ENCODE measurements at places on chromosomes 7 and 10.
A peak's percentile ranks its signal among the peaks of the same experiment; 100 is the strongest.

GRCh38 chr10:121823993-121824463, 103.8 kb downstream of the ATE1 start:
- peak; percentile 21 for DNase-seq

DNA sequence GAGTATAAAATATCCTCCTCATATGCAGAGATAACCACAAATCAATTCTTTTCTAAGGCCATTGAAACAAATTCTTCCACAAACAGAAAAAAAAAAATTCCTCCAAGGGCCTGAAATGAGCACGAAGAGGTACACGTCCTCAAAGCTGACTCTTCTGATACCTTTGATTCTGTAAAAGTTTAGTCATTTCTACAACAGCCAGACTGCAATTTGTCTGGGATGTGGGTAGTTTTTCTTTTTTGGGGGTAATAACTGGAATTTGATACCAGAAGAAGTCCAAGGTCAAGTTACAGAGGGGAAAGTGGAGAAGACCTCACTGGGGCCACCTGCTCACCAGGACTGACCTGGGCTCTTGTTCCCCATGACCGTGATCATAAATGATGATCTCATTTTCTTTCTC, 121.8 kb downstream of the AOAH start:
- no peak for DNase-seq

- no peak for DNase-seq
These were observed 60.0 kb downstream of the PLXNA4 start for GRCh38 chr7:132516042-132516840.

DNA sequence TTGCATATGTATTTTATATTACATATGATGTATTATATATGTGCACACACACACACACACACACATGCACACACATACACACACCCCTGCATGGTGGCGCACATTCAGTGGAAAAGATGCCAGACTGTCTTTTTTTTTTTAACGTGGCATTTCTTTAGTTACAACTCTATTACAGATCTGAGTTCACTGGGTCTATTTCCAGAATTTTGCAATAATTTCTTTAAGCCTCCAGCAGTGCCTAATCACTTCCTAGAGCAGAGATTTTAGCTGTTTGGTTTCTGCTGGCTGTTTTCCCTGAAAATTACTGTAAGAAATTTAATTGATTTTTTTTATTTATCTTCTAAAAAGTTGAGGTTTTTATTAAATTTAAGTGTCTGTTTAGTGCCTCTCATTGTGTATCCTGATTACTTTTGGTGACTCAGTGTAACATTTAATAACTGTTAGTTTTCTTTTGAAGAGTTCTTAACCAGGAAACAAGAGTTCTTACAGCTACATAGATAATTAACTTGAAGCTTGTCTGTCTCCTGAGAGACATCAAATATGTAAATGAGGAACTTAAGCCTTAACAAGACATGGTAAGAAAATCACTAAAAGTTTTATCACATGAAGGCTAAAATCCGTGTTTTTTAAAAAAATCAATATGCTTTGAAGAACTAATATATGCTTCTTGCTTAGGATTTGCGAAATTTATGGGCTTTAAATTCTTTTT, 232.0 kb downstream of the MDFIC start:
- DNase-seq = no peak

DNA sequence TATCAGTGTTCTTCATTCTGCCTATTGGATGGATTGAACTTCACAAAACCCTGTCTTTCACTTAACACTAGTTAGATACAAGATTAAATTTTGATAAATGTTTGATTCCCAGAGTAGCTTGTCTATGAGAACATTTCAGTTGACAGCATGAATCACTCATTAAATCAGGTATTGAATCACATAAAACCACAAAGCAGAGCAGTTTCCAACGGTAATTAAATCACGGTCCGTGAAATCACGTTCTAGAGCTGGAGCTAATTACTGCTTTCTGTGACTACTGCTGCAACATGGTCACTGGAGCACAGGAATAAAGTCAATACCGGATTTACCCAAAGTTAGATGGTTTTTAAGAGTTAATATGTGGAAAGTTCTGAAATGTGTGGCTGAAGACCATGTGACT, 257.8 kb upstream of the PCDH15 start:
- DNase-seq = no peak

Measured in GM19239 (cell line).